ENCODE measurements at places on chromosomes 3 and 15.

DNA sequence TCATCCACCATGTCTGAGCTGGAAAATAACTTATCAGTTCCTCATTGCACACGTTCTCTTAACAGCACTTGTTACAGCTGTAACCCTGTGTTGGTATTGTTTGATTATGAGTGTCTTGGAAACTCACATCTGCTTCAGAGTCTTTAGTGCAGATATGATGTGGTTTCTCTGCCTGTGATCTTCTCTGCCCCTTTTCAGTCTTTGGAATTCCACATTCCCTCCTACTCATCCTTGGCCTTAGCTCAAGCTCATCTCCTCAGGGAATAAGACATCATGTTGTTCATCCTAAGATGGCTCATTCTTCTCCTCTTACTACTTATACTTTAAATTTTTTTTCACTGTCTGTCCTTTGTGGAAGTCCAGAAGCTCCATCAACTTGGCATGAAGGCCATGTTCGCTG, 77.7 kb downstream of the SYNPR start:
- DNase-seq = no peak

DNA sequence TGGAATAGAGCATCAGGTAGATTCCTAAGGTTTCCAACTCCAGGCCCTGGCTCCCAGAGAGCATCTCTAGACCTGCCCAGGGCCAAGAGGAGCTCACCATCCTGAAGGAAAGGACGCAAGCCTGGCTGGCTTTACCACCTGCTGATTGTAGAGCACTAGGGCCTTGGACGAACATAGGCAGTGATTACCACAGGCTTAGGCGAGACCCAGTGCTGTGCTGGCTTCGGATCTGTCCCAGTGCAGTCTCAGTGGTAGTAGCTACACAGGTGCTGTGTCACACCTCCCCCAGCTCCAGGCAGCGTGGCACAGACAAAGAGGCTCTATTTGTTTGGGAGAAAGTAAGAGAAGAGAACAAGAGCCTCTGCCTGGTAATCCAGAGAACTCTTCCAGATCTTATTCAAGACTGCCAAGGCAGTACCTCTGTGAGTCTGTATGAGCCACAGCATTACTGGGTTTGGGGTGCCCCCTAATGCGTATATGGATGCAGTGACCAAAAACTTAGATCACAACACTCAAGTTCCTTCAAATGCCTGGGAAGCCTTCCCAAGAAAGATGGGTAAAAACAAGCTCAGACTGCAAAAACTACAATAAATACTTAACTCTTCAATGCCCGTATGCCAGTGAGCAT, 25.4 kb downstream of the ISG20 start:
- no peak for DNase-seq

DNA sequence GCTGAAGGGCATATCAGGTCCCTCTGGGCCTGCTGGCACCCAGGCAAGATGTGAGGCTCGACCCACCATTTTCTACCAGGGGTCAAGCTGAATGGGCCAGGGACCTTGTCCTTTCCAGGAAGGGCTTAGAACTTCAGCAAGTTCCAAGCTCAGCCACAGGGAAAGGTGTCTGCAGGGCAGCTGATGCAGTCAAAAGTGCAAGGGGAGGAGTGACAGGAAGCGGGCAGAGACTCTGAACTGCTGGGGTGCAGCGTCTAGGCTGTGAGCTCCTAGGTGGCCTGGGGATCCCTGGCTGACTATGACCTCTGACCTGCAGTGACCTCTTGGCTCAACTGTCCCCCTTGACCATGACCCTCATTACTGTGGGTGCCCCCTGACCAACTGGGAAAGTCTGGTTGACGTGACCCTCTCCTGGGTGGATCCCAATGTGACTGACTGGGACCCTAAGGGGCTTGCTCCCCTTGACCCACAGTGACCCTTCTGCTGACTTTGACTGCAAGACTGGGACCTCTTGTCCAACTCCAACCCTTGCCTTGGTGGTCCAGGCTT, 14.4 kb upstream of the SEC13 start:
- no peak for DNase-seq

DNA sequence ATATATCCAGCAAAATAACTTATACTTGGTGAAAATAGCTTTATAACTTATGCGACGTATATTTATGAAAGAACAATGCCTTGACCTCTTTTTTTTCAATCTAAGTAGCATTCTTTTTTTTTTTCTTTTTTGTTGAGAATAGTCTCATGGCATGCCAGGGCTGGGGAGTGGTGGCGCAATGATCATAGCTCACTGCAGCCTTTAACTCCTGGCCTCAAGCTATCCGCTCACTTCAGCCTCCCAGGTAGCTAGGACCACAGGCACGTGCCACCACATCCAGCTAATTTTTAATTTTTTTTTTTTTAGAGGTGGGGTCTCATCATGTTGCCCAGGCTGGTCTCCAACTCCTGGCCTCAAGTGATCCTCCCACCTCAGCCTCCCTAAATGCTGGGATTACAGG, 43.5 kb downstream of the RAB8B start:
- no peak for DNase-seq

GRCh38 chr15:34802803-34803750, 7.7 kb upstream of the ACTC1 start:
- DNase-seq = no peak

GRCh38 chr3:10550705-10551104, 45.3 kb upstream of the ATP2B2 start:
- DNase-seq = no peak

GRCh38 chr15:72758182-72758581, 25.4 kb downstream of the ADPGK start:
- DNase-seq = peak; percentile 88

GRCh38 chr3:48990636-48991469, 812 bp downstream of the P4HTM start:
- DNase-seq = no peak

- DNase-seq = no peak
Observed at GRCh38 chr15:45943240-45943639, 308.4 kb downstream of the SQOR start.

DNA sequence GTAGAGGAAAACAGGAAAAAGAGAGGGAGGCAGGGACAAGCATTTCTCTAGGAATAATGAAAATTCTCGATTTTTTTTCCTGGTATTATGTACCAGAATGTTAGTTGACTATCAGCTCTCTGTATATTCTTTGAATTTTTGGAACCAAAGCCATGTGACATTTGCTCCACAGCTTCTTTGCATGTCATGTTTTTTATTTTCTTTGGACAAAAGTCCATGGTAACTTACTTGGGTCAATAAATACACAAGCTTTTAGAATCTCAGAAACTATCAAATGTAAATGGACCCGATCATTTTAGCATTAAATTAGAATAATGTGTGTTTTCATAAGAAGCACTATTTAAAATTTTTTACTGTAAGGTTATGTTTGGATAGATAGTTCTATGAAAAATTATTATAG, 320.5 kb downstream of the ZIC1 start:
- DNase-seq = no peak

DNA sequence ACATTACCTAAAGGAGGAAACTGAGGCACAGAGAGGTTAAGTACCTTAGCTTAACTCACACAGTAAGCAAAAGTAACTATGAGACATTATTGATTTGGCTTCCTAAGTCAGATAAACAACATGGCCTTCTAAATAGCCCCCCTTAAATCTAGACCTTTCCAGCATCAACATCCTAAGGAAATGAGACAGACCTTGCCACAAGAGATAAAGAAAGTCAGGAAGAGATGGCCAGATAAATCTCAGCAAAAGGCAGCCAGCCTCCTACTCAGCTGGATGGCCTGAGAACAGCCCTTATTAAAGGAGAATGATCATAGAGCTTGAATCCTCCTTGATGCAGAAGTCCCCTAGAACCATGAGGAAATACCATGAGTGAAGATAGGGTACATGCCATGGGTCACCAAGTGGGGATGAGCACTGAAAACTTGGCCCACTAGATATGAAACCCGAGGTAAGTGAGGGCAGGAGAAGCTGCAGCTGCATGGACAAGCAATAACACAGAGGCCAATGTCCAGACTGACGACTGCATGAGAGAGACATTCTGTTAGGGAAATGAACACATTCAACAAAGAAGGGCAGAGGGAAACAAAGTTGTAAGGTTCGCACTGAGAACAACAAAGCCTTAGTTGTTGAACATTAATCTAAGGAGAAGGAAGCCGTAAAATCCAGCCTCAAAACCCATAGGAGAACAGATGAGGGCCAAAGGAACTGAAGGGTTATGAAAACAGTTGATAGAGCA, 69.6 kb downstream of the ZIC4 start:
- no peak for DNase-seq

DNA sequence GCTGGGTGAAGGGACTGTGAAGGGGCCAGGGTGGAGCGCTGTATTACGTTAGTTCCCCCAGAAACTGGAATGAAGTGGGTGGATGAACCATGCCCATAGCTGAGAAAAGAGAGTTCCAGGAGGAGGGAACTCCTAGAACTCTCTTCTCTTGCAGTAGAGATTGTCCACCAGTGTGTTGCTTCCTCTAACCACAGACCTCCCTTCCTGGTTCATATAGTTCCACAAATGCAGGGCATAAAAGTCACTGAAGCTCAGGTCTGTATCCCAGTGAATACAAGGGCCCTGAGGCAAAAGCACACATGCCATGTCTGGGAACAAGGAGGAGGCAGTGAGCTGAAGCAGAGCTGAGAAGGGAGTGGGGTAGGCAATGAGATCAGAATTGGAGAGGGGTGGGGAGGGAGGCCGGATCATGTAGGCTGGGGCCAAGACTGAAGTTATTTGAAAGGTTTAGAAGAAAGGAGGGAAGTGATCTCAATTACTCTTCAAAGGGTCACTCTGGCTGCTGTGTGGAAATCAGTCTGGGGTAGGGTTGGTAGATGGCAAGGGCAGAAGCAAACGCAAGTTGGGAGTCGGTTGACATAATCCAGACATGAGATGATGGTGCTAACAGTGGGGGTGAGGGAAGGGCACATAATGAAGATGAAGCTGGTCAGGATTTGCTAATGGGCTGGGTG, 6.5 kb downstream of the A4GNT start:
- no peak for DNase-seq

DNA sequence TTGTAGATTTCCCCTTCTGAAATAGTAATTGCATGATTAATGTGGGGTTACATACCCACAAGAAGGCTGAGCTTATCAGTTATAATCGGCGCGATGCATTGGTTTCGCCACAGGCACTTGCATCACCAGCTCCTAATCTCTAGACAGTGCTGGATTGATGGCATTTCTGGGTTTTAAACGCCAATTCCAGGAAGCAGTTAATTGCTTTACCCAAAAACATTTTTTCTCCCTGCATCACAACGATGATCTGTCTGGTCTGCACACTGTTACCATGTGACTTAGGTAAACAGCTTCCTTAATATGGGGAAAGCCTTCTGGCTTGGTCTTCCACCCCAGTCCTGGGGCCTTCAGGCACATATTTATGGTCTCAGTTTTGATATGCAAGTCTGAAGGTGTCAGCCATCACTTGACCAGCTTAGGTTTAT, 70.0 kb upstream of the HEG1 start:
- DNase-seq = peak; percentile 99

DNA sequence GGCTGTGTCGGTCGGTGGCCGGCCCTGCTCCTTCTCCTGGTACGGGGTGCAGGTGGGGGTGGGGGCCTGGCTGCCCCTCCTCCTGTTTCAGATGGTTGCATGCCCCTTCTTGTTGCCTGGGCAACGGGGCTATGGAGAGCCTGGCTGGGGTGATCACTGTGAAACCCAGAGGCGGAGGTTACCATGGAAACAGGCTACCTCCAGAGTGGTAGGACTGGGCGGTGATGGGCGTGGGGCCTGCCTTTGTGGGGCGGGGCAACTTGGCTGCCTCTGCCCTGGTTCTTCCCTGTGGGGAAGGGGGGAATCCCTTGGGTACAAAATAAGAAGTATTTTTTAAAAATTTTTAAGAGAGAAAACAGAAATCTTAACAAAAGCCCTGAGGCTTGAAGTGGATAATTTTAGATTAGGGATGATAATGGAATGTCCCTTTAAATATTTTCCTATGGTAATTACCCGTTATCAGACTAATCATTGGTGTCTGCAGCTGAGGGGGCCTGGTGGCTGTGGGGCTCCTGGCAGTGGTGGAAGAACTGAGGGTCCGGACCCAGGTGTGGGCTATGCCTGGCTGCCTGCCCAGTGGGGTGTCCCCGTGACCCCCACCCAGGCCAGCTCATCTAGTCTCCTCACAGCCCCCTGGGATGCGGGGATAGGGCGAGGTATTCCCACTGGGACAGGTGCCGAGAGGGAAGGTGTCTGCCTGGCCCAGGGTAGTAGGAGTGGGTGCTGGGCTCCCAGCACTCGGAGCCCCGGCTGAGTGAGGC, 32.5 kb downstream of the PLXNA1 start:
- no peak for DNase-seq

DNA sequence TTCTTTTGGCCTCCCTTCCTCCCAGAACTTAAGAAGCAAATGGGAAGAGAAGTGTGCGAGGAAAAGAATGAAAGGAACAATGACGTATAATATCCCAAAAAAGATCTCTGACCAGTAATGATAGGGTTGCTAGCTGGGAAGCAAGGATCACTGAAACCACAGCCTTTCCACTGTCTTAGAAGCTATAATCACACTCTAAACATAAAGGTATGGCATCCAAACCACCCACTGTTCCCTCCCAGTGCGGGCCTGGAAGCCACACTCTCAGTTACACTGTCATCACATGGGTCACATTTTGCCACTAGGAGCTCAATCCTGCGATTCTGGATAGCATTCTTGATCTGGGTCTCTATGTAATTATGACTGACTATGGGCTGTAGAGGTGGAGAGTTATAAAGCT, 131.6 kb upstream of the HACD2 start:
- DNase-seq = no peak

GRCh38 chr3:24905266-24905665, 410.6 kb upstream of the THRB start:
- DNase-seq = no peak

DNA sequence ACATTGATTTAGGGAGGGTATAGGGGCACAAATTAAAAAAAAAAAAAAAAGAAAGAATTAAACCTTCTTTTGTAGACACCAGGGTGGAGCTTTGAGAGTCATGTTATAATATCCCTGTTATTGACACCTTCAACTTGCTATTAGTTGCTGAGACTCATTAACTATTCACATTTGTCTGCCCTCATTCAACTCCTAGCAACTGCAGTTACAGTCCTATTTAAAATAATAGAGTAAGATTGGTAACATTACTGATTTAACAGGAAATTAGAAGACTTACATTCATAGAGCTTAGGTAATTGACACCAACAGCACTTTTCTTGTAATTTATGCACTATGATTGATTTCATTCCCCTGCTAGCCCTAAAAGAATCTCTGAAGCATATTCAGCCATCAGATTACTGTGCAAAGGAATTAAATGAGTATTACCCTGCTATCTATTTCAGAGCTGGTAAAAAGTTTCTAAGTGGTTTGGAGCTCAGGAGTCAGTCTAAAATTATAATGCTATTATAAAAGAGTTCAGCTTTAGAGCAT, 148.8 kb upstream of the TBL1XR1 start:
- DNase-seq = no peak

- no peak for DNase-seq
Observed at GRCh38 chr15:90086868-90087268, 15.4 kb downstream of the IDH2 start.

DNA sequence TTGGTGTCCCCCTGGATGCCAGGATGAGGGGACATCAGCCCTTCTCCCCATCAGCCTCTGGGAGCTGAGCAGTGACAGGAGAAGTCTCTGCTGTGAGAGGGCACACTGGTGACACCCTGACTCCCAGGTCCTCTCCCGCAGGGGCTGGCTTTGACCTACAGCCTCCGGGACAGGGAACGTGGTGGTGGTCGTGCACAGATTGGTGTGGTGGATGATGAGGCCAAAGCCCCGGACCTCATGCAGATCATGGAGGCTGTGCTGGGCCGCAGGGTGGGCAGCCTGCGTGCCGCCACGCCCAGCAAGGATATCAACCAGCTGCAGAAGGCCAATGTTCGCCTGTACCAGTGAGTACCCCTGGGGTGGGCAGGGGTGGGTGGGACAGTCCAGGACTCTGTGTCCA, 6.8 kb downstream of the VILL start:
- no peak for DNase-seq

GRCh38 chr3:127961124-127961523, 46.1 kb downstream of the KBTBD12 start:
- no peak for DNase-seq

All from AG09309 (cell line).